ENCODE measurements at places on chromosomes 11 and 22.

GRCh38 chr22:39908136-39908535, 7.3 kb downstream of the GRAP2 start:
- no peak for DNase-seq

GRCh38 chr22:29204455-29205183, 1.1 kb upstream of the EMID1 start:
- DNase-seq: no peak

- no peak for DNase-seq
Measured at GRCh38 chr11:60971520-60971919, at the start of gene CD6. Gene CD6 (plus strand): TSS chr11:60971680. CDS start chr11:60971866, 186 bp downstream.

DNA sequence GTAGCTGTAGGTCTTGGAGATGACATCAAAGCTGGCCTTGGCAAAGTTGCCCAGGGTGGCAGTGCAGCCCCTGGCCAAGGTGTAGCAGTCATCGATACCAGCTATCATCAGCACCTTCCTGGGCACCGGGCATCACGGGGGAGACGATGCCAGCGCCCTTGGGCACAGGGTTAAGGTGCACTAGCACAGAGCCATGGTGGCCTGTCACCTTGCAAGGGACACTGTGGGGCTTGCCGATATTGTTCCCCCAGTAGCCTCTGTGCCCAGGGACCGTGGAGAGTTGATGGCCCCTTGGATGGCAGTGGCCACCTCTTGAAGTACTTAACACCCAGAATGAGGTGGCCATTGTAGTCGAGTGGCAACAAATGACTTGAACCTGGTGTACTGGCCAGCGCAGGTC, 44.4 kb upstream of the FTH1 start:
- DNase-seq: no peak

GRCh38 chr11:17286332-17286731, 9.8 kb downstream of the NUCB2 start:
- DNase-seq: no peak

GRCh38 chr11:118928870-118929500, 3.3 kb upstream of the BCL9L start:
- DNase-seq: peak; percentile 88

Measured in A673 (cell line).